Hepatic stellate cell (primary cell): ENCODE measurements at places on chromosomes 7 and 10.

DNA sequence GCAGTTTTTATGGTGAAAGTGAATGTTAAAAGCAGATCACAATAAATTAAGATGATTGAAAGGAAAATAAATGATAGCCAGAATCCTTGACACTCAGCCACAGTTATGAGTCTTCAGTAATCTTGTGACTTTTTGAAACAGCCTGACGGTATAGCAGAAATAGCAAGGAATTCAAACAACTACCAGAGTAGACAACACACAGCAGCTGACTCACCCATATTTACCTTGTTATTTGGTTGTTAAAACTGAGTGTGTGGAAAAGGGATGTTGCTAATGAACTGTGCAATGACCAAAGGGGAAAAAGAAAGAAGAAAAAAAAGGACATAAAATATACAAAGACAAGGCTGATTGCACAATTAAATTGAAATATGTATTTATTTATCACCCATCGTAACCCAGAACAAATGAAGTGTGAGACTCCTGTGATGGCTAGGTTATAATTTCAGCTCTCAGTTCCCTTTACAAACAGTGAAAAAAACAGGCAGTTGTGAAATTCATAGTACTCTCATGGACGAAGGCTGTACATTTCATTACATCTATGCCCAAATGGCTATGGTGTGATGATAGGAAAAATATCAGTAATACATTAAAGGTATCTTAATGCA, 1023.0 kb upstream of the SORCS1 start:
- no peak for DNase-seq

DNA sequence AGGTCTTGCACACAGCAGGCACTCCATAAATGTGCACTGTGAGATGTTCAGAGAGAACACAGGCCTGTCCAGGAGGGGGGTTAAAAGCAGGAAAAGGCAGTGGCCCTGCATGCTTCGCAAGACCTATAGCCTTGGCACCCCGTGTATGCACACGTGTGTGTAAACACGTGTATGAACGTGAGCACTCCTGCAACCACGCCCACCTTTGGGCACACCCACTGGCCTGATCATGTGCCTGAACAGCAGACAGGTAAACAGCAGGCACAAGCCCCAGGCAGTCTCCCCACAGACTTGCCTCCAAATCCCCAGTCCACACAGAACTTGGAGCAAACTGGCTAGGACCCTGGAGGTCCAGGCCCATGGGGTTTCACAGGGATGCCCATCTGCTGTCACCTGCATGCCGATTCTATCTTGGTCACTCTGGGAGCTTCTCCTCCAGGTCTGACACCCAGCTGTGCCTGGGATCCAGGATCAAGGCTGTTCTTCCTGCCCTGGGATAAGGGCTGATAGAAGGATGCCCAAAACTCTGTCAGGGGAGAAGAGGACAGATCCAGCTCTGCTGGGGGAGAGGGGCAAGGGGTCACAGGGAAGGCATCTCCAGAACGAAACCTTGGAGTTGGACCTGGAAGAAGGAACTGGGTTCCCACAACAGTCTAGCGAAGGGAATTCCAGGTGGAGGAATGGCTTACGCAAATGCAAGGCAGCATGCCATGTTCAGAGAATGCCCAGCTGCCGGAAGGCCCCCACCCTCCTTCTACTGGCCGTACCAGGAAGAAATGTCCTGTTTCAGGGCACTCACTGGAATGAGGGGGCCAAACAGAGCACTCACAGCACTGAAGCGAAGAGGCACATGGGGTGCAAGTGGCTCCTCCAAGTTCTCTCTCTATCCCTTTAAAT, 14.3 kb upstream of the ZMIZ1 start:
- no peak for DNase-seq

DNA sequence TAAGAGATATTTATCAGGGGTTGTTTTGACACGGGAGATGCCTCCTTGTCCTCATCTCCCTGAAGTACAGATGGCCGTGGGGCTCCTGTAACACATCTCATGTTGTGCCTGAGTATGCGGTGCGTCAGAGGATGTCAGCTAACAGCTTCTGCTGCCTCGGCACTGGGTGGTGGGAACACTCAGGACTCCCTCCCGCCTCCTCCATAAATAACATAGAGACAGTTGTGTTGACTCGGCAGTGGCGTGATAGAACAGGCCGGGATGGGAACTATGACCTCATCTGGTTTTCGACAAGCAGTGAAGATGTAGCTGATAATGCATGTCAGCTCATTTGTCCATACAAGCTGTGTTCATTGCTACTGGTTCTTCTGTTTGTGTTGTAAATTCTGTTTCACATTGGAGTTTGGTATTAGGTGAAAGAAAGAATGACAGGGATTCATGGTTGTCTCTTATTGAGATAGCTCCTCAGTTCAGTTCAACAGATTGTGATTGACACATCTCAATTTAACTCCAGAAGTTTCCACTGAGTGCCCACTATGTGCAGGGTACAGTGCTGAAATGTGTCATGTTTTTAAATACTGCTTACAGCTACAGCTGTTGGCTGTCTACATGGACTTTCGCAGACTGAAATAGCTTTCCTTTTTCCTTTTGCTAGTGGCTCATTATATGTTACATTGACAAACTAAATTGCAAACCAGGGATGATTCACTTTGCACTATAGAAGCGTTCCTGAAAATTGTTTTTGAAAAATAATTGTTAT, 87.4 kb downstream of the CHN2 start:
- DNase-seq, result no peak

- no peak for DNase-seq
Observed at GRCh38 chr10:112698818-112699164, 251.3 kb upstream of the TCF7L2 start.

GRCh38 chr7:2433713-2434550, 30.5 kb downstream of the CHST12 start:
- no peak for DNase-seq

DNA sequence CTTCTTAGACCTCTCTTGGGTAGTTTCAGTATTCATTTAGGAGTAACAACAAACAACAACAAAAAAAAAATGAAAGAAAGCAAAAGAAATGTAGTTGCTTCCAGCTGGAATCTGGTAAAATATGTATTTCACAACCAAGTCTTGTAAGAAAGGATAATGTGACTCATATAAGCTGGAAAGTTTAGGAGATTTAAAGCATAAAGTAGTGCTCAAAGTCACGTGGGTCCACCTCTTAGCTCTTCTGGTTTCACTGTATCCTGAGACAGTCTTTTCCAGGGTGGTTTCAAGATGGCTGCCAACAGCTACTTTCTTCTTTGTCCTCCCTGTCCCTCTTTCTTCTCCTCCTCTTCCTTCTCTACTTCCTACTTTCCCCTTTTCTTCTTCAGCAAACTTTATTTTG, 69.5 kb upstream of the CDK13 start:
- DNase-seq, result peak; percentile 24

- peak; percentile 54 for DNase-seq
Observed at GRCh38 chr7:601595-602340, 82.1 kb upstream of the PDGFA start.

GRCh38 chr7:147541261-147541660, 1049.3 kb upstream of the C7orf33 start:
- no peak for DNase-seq

DNA sequence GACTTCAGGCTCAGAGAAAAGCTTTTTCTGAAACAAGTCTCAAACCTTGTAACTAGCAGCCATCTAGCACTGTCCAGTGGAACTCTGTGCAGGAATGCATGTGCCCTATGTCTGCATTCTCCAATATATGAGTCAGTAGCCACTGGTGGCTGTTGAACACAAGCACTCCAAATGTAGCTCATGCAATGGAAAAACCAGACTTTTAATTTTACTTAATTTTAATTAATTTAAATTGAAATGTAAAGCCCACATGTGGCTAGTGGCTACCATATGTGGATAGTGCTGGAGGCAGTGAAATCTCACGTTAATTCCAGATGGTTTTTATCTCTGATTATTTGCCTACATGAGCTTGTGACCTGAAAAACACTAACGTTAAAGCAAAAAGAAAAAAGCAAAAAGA, 225.1 kb downstream of the GATA3 start:
- no peak for DNase-seq

- DNase-seq, result no peak
Observed at GRCh38 chr10:9451211-9451773, 1396.8 kb downstream of the GATA3 start.

GRCh38 chr7:18320971-18321567, 174.5 kb upstream of the HDAC9 start:
- DNase-seq, result peak; percentile 9

DNA sequence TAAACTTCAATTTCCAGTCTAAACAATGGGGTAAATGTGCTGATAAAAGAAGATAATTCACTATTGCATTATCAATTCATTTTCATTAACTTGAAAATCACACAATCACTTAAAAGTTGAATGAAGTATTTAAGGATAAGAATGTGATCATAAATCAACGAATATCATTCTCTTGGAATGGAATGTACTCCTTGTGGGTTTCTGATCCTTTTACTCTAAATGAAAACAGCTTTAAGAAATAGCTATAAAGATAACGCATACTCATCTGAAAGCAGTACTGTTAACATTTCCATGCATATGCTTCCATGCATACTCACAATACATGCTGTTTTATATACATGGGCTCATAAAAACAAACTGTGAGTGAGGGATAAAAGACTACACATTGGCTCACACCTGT, 108.8 kb downstream of the ATE1 start:
- DNase-seq, result no peak

DNA sequence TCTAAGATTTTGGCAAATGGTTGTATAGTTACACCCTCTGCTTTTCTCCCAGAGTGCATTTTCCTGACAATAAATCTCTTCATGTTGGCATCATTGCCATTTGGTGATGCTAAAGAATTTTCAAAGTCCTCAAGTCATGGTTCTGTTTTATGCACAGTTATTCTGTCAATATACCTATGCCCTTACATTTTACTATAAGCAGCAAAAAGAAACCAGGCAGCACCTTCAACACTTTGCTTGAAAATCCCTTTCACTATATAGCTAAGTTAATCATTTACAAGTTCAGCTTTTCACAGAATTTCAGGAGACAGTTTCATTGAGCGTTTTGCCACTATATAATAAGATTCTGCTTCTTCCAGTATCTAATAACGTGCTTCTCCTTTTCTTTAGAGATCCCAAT, 22.6 kb downstream of the FIGNL1 start:
- no peak for DNase-seq

- DNase-seq, result no peak
Observed at GRCh38 chr7:31692871-31693270, 5.9 kb downstream of the PPP1R17 start.

- DNase-seq, result no peak
Observed at GRCh38 chr10:1187151-1187854, 131.1 kb downstream of the WDR37 start.

DNA sequence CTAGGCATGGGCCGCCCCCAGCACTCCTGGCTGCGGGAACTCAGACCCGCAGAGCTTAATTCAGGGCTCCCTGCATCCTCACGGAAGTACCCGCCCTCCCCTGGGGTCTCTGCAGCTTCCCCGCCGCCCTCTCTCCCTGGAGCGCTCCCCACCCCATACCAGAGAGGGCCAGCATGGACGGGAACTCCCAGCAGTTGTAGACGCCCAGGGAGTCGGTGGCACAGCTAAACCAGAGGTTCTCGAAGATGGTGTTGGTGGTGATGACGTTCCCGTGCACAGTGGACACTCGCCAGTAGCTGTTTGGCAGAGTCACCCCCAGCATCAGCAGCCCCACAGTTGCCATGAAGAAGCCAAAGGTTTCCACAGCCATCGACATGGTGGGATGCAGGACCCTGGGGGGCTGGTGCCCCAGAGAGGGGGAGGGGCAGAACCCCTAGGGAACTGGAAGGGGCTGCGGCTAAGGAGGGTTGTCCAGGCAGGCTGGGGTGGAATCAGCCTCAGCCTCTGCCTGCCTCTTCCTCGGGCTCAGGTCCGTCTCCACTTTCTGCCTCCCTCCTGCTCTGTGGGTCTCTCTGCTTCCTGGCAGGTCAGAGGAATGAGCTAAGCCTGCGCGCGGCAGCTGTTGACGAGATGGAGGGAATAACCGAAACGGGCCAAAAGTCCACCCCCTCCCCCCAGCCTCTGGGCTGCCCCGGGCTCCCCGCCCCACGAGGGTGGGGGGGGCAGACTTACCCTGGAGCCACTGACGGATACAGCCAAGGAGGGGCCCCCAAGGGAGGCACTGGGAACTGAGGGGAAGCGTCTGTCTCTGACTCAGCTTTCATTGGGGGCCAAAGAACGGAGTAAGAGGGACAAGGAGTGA, at the start of gene CLDN15:
TSS of gene CLDN15 (minus strand) at position 597 of the 862 bp plus-strand sequence. CDS start at position 376, 221 bp downstream.
- DNase-seq, result peak; percentile 79

- no peak for DNase-seq
Observed at GRCh38 chr7:121447243-121447910, 51.3 kb upstream of the FAM3C start.

- no peak for DNase-seq
Observed at GRCh38 chr10:79077488-79078173, 8.9 kb downstream of the ZMIZ1 start.

DNA sequence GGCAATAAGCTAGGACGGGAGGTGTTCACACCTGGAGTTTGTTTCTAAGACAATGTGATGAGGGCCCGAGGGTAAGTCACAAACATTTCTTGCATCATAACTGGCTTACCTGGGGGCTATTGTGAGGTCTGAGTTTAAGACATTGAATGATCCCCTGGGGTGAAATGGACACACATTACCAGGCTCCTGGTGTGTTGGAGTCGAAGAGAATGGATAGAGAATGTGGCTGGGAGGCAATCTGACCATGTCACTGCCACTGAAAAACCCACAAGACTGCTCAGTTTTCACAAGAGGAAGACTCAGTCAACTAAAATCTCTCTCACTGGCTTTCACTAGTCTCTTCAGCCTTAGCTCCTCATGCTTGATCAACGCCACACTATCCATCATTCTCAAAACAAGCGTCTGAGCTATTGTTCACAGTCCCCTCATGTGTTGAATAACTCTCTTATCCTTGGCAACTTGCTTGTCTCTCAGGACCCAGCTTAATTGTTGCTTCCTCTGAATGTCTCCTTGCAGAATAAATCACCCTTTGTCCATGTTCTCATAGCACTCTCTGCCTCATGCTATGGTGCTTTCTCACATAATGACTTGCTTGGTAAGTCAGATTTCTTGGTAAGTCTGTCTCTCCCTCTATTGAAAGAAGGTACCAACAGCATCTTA, at the start of gene C10orf120:
TSS of gene C10orf120 (minus strand) at position 51 of the 660 bp plus-strand sequence. CDS start 56 bp downstream, outside the sequence.
- DNase-seq, result no peak

DNA sequence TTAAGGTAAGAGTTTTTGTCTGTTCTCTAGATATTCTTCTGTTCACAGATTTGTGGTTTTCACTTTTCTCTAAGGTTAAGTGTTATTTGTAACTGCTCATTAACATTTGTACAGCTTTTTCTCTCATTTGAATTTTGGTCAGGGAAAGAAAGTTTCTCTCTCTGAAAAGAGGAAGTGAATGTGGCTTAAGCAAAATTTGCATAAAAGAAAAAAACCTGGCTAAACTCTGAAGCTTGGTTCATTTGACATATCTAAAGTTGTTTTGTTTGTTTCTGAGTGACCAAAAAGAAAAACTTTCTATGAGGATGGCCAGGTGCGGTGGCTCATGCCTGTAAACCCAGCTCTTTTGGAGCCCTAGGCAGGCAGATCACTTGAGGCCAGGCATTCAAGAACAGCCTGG, 22.0 kb upstream of the SLC26A4 start:
- no peak for DNase-seq

GRCh38 chr7:46291601-46292150, 370.6 kb upstream of the IGFBP3 start:
- DNase-seq, result peak; percentile 14

DNA sequence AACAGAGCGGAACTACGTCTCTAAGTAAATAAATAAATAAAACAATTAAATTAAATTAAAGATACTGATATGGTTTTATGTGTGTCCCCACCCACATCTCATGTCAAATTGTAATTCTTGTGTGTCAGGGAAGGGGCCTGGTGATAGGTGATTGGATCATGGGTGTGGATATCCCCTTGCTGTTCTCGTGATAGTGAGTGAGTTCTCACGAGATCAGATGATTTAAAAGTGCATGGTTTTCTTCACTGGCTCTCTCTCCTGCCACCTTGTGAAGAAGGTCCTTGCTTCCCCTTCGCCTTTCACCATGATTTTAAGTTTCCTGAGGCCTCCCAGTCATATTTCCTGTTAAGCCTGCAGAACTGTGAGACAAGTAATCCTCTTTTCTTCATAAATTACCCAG, 29.0 kb upstream of the OGDHL start:
- no peak for DNase-seq
